SW 1271 (cell line): ENCODE measurements at places on chromosomes 7 and 10.

DNA sequence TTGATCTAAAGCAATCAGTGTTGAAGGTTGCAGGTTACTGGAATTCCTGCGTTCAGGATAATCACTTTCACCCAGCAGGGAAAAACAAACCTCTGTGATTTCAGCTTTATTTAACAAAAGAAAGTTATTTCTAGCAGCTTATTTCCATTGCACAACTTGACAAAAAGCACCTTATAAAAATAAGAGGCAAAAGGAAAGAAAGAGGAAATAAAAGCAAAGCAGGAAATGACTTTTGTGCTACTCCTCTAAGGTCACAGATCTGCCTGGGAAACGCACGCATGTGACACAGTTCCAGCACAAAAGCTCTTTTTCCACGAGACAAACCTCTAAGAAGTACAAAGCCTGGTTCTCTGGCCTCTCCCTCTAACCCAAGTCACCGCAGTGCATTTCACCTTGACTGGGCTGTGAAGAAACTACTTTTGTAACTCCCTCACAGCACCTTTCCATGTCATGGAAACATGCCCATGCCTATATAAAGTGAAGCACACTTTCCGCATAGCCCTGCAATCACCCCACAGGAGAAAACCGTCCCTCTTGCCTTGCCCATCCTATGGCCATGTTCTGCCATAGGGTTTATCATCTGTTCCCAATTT lies 870 bp downstream of the ANK3 start:
- no peak for DNase-seq

DNA sequence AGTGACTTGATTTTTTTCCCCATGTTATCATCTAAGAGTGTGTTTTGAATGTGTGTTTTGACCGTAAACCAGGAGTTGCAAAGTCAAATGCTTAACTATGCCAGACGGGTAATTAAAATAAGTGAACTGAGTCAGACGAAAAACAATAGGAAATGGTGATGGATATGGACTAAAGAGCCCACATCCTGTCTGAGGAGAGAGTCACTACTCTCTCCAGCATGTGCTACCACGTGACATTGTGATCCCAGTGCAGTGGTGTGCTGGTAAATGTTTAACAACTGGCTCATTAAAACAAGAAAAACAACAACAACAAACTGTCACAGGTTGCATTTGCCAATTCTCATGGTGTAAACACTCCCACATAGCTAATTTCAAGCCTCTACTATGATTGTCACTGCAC lies 164.3 kb downstream of the SUGCT start:
- no peak for DNase-seq

GRCh38 chr7:92100534-92100933 lies 33.7 kb downstream of the CYP51A1 start:
- DNase-seq = no peak

- no peak for DNase-seq
These were observed 118.4 kb downstream of the NSUN6 start for GRCh38 chr10:18532881-18533535.

- DNase-seq = no peak
These were observed 38.9 kb upstream of the RSU1 start for GRCh38 chr10:16856092-16856491.

- no peak for DNase-seq
These were observed 1.3 kb upstream of the DMBT1 start for GRCh38 chr10:122559228-122559627.

DNA sequence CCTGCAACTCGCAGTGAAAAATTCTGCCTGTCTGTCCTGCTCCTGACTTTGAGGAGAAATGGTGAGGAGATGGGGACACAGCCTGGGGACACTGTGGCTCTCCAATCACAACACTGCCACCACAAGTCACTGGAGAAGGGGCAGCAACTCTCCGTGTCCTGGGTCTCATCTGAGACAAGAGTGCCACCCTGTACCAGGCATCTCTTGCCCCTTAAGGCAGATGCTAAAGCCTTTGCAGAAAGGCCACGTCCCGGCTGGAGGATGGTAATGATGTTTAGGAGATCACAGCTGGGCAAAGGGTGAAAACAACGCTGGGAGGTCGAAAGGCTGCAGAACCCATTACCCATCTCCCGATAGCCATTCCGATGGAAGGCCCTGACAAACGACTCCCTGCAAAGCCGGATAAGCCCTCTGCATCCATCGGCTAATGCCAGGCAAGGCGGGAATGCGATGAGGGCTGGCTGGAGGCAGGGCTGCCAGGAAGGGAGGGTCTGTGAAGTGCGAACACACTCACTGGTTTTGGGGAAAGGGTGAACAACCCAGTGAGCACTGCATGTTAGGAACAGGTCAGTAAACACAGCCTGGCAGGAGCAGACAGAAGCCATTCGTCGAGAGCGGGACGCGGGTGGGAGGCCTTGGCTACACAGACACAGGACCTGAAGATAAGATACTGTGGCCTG lies 190.8 kb downstream of the ADARB2 start:
- no peak for DNase-seq
